ENCODE measurements at places on chromosomes 6 and 20. TPM values are rescaled to one million over a fixed set of nuclear protein-coding genes. Genes with fewer than 3 reads are reported as not detected.
A peak's percentile ranks its signal among the peaks of the same experiment; 100 is the strongest.

DNA sequence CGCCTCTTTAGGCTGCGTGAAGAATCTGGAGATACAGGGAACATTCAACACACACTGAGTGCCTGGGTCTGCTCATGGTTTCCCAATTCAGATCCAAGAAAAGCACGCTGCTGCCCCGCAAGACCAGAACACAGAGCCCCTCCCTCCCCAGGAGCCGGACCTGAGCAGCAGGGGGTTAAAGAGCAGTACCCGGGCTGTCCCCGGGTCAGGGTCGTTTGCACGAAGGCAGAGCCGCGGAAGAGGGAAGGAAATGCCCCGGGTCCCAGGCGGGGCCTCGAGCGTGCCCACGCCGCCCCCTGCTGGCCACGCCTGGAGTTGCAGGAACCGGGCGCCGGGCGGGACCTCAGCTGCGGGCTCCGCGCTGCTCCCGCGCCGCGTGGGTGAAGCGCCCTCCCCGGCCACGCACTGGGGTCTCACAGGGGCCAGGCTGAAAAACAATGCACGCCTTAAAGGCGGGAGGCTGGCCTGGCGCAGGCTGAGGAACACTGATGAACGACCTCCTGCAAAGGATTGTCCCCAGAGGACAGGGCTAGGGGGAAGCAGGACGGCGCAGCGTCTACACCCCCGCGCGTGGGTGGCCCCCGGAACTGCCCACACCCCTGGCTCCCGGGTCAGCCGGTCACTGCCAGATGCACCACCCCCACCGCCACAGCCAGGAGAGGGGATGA, 48.9 kb downstream of the ANKRD60 start:
- peak; percentile 67 for DNase-seq

DNA sequence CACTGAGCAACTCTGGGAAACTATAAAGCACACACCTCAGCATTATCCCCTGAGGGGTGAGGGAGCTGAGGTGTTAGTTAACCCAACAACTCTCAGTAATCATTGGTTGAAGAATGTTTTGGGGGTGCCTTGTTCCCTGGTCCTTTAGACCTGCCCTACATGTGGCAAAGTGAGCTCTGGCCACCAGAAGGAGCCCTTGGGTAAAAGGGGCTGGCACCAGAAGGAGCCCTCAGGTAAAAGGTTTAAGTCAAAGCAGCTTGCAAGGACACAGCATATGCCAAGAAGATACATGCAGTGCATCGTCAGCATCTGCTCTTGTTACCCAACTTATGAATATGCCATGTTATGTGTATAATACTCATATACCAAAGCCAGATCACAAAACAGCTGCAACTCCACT, 1081.7 kb downstream of the KIF16B start:
- DNase-seq: no peak

DNA sequence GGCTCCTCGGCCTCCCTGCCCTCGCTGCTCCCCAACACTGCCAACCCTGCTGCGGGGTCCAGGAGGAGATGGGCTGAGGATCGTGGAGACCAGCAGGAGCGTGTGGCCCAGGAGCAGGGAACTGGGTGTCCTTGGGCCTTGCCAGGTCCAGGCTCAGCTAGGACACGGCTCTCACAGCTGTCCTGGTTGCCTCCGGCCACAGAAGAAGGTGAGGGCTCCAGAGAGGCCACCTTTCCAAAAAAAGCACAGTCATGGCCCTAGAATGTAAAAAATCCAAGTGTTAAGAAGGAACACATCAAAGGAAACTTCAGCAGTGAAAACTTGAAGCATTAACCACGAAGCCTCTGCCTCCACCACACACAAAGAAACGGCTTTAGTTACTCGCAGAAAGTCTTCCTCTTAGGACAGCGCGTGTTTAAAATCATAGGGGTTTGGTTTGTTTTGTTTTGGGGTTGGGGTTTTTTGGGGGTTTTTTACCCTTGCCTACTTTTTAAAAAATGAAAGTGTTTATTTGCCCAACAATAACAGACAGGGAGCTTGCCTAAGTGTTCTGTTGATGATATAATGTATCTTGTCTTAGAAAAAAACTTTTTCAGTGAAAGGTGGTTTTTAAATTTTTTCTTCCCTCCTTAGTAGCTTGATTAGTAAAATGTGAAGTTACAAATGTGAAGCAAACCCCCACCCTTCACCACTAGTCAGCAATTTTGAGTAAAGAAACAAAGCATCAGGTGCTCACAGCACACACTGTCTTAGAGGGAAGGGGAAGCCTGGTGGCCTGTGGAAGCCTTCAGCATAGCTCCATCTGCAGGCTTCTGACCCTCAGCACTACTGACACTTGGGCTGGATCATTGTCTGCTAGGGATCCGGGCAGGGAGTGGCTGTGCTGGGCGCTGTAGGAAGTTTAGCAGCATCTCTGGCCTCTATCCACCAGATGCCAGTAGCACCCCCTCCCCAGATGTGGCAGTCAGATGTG, 60.0 kb downstream of the PTPN1 start:
- peak; percentile 47 for DNase-seq

DNA sequence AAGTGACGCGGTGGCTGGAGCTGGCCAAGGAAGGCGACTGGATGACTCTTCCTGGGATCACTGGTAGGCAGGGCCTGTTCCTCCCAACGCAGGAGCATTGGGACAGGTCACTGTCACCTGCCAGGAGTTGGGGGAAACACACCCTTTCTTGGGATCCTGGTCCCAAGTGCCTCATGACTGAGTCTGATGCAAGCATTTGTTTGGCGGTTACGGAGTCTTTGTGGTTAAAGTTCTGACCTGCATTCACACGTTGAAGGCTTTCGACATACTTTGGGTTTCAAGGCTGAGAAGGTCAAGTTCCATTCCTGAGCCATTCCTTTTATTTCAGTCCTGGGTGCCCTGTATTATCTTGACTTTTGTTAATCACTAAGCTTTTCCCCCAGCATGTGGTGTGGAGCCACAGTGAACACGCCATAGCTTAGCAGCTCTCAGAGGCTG, 6.0 kb downstream of the PNLDC1 start:
- DNase-seq: no peak

DNA sequence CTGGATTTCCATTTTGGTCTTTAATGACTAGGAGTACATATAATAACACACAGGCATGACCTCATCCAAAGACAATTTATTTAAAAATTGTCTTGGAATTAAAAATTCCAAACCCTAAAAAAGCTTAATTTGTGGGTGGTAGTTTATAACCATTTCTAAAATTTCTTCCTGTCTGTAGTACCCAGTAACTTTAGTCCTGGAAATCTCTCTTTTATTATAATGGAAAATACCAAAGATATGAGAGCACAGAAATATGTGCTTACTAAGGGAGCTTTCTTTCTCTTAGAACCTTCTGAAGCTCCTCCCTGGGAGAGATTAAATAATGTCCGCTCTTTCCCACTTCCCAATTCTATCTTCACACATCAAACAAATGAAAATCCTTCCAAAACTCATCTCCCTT, 70.5 kb upstream of the PRL start:
- DNase-seq: no peak

GRCh38 chr6:132214716-132215115, 186.6 kb downstream of the MOXD1 start:
- DNase-seq: no peak

GRCh38 chr20:51587145-51587544, 44.6 kb upstream of the NFATC2 start:
- DNase-seq: no peak

The SLC16A10 gene
- 1.9 TPM for total RNA-seq

The DLK2 gene
- total RNA-seq: 3.3 TPM

The GJA1 gene
- 3.3 TPM for total RNA-seq

The HLA-DMA gene
- total RNA-seq: 2.1 TPM
